ENCODE measurements at places on chromosomes 4 and X.

- DNase-seq, result no peak
Observed at GRCh38 chrX:77640702-77641101, 145.3 kb downstream of the ATRX start.

- no peak for DNase-seq
Observed at GRCh38 chr4:123784626-123785025, 388.0 kb downstream of the SPRY1 start.

DNA sequence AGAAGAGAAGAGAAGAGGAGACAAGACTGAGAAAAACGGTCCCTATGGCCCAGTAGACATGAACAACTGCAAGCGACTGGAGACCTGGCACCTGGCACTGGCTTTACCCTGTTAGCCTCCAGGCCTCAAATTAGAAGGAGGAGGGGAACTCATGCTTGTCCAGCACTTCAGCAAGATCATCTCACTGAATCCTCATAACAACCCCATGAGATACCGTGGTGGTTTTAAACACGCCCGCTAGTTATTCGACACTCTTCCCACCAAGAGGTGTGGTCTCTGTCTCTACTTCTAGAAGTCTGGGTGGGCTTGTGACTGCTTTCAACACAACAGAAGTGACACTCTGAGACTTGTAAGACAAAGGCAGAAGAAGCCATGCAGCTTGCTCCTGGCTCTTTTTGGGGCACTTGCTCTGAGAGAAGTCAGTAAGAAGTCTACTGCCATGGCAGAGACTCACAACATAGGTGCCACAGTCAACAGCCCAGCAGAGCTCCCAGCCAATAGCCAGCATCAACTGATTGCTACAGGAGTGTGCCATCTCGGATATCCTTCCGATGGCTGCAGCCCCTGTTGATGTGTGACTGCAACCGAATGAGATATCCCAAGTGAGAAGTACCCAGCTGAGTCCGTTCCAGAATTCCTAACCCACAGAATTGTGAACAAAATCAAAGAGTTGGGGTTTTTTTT lies 34.0 kb upstream of the BCOR start:
- no peak for DNase-seq

- no peak for DNase-seq
Observed at GRCh38 chr4:99033956-99034355, 38.4 kb downstream of the METAP1 start.

DNA sequence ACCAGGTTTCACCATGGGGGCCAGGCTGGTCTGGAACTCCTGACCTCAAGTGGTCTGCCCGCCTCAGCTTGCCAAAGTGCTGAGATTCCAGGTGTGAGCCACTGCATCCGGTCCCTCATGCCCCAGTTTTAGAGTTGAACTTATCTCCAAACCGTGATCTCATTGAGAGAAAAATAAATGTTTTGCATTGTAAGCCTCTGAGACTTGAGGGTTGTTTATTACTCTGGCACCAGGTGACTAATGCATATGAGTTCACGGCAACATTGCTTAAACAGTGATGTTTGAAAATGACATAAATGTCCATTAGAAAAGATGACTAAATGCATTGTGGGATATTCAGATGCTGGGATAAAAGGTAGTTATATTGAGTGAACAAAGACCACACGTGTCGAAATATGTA lies 22.9 kb upstream of the FAT1 start:
- no peak for DNase-seq

GRCh38 chr4:122827879-122828601 lies 1.4 kb downstream of the FGF2 start:
- peak; percentile 60 for DNase-seq

DNA sequence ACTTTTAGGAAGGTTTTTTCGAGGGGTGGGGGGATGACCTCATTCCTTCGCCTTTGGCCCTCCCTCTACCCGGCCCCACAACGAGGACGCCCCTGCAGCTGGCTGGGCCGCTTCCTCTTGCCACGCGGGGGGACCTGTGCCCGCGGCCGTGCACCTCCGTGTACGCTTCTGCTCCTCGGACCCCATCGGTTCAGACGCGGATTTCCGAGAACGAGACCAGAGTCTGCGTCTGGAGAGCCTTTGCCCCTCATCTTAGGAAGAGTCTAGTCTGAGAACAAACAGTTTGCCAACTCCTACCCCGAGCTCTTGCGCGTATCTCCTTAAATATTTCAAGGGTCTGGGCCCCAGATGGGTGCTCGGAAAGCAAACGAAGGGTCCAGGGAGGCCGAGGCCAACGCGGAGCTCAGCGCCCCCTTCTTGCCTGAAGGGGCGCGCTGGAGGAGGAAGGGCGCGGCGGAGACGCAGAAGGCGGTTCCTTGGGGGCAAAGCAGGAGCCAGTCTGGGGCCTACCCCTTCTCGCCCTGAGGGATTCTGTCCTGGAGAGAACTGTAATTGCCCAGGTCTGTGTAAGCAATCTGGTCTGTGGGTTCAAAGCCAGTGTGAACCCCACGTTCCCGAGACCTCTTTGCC lies 3.9 kb upstream of the SFRP2 start:
- no peak for DNase-seq

DNA sequence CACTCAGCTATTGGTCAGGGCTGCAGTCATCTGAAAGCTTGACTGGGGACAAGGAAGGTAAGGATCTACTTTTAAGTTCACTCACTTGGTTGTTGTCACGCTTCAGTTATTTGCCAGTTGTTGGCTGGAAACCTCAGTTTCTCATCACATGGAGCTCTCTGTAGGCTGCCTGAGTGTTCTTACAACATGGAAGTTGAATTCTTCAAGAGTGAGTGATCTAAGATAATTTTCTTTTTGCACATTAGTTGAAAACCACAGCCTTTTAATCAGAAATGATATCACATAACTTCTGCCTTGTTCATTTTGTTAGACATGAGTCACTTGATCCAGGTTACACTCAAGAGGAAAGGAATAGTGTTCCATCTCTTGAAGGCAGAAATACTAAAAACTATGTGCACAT lies 552.7 kb downstream of the RAPGEF2 start:
- DNase-seq, result peak; percentile 63

DNA sequence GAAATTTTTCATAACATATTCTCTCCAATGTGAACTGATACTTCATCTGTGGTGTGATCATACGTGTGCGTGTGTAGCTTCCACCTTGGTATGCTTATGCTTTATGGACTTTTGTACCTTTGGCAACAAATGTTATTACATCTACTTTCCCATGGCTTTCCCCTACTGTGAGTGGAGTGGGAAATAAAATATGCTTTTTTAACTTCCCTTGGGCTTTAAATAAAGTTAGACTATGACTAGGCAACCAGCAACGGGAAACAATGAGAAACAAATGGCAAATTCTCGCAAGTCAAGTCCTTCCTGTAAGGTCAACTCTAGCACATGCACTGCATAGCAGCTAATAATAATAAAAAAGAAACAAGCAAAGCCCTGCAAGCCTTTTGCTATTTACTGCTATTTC lies 205.0 kb upstream of the PDE5A start:
- no peak for DNase-seq

DNA sequence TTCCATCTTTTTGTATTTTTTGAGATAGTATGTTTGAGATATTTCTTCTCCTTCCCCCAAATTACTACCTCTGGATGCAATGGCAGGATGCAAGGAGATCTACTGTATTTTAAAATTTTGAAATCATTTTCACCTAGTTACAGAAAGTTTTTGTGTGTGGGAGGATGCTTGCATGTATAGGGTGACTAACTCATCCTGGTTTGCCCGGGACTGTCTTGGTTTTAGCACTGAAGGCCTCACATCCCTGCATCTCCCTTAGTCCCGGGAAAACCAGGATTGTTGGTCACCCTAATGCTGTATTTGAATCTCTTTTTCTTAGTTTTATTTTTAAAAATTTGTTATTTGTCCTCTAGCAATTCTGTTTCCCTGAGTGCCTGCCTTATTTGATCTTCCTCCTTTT lies 12.1 kb downstream of the SUPT20HL2 start:
- DNase-seq, result no peak

- peak; percentile 77 for DNase-seq
Observed at GRCh38 chrX:72620550-72621145, 48.0 kb upstream of the HDAC8 start.

DNA sequence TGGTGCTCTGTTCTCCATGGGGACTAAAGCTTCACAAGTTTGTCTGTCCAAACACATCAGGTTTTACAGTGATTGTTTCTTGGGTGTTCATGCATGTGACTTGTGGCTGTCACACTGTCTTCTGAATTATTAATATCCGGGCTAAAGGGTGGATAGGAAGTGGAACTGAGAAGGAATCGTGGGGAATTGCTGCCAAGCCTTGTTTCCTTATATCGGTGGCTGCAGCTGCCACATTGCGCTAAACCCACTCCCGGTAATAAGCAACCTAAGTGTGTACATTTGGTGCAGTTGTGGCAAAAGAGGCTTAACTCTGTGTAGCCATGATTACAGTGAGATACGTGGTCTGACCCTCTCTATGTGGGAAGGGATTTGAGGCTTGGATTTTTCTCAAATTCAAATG lies 30.7 kb downstream of the SEPTIN11 start:
- no peak for DNase-seq

DNA sequence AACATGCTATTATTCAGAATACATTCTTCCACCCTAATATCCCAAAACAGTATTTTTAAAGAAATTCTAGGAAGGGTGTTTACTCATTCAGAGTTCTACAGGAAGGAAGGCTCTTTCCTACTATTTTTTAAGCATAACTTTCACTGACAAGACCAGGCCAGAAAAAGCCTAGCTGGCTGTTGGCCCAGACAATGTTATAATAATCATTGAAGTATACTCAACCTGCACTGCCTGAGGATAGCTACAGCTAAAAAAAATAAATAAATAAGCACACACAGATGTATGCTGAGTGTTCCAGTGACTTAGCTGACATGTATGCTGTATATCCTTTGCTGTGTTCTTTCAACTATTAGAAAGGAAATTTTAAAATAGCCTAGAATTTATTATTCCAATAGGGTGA lies 145.8 kb upstream of the SPRY1 start:
- DNase-seq, result no peak

- DNase-seq, result no peak
Observed at GRCh38 chr4:182556580-182556979, 313.4 kb downstream of the TENM3 start.

DNA sequence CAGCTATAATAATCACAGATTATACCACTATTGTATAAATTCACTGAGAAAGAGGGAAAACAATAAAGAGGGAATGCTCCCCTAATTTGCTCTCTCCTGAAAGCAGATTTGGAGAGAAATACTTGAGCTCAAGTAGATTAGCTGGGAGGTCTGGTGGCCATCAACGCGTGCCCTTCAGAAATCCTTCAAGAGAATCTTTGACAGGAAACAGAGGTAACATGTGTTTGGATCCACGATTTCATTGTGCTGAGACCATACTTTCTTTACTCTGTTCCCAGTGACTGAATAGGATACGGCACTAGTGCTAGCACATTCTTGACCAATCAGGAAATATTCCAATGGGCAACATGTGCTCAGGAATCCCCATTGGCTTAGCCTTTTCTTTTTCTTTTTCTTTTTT lies 1395.3 kb downstream of the RAPGEF2 start:
- DNase-seq, result no peak

DNA sequence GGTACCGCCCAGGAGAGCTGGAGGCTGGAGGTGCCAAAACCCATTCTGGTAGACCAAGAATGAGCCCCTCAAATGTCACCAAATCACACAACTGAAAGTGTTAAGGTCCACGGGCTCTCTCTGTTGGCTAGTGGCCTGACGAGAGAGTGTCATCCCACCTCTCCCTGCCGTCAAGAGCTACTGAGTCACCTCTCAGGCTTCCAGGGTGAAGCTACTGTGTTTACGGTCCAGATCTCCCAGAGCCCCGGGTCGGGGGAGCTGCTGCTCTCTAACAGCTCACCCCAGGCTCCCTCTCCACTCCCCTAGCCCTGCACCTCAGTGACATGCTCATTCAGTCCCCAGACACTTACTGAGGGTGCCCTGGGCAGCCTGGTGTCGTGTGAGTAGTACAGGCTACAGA lies 59.2 kb downstream of the ADGRG2 start:
- DNase-seq, result no peak

- no peak for DNase-seq
Observed at GRCh38 chr4:39699687-39700409, 1.9 kb downstream of the UBE2K start.

DNA sequence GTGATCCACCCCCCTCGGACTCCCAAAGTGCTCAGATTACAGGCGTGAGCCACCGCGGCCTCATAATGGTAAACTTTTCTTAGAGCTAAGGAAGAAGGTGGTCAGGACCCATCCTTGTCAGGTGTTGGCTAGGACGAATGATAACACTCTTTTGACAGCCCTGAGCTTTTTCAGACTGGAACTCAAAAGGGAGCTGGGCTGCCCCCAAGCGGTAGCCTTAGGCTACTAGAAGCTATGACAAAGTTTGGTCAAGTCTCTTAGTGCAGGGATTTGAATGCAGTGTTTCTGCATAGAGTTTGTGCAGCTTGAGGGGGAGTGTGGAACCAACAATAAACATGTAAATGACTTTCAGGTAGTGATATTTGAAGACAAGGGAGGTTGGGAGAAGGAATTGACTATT lies 11.8 kb upstream of the HSD17B10 start:
- DNase-seq, result peak; percentile 26

DNA sequence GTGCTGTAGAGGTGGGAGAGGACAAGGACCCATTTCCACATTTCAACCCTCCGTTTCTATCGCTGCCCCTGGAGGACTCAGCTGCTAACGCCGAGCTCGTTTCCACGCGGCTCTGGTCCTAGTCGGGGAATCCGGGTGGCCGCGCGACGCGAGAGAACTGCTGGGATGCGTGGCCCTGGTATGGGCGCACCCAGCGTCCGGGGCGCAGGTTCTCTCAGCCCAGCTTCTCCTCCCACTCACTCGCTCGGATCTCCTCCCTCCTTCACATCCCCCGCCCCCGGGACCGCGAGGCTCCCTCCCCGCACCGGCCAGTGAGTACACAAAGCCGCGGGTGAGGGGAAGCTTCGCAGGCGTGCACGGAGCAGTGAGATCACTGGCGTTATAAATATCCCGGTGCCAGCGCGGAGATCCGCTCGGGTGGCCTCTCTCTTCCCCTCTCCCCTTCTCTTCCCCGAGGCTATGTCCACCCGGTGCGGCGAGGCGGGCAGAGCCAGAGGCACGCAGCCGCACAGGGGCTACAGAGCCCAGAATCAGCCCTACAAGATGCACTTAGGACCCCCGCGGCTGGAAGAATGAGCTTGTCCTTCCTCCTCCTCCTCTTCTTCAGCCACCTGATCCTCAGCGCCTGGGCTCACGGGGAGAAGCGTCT lies at the start of gene FGF5:
Gene FGF5, plus strand, starts transcription at position 412 of the 649 bp plus-strand sequence. Its CDS starts 161 bp downstream, at position 573.
- DNase-seq, result peak; percentile 84

- DNase-seq, result no peak
Observed at GRCh38 chrX:1386338-1387127, 5.4 kb downstream of the SLC25A6 start.

- DNase-seq, result no peak
Observed at GRCh38 chr4:72319601-72320021, 249.4 kb downstream of the ADAMTS3 start.
